ENCODE measurements at places on chromosomes 2 and 18.

DNA sequence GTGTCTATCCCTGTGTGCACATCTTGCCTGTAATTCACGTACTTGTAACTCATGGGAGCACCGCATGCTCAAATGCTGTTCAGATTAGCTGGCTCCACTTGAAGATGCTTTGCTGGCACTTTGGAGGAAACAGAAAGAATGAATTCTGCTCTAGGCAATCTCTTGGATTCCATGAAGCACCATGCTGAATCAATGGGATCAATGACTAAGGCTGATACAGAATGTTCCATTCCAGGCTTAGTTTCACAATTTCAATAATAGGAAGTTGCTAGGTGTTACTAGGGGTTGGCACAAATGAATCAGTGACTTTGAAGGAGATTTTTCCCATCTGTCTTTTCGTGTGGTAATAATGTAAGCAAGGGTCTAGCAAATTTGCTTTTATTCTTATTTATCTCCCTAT is 328.8 kb downstream of the OSR1 start:
- DNase-seq, result no peak

- no peak for DNase-seq
Observed at GRCh38 chr2:71691747-71692441, 238.5 kb downstream of the DYSF start.

DNA sequence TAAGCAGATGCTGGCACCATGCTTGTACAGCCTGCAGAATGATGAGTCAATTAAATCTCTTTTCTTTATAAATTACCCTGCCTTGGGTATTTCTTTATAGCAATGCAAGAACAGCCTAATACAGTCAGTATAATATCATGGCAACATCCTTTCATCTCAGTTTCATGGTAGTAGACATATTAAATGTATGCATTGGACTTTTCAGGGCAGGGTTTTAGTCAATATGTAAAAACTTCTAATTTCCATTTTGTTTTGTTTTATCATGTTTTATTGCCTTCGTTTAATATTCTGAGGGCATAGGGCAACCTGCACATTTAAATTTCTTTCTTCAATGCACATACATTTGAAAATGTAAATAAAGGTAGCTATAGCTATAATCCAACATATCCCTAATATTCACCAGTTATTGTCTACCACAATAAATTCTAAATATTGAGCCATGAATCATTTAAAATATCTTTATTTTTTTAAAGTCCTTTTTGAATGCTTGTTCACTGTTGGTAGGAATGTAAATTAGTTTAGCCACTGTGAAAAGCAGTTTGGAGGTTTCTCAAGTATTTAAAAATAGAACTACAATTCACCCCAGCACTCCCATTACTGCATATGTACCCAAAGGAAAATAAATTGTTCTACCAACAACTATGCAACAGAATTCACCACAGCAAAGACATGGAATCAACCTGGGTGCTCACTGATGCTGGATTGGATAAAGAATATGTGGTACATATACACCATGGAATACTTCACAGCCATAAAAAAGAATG is 41.8 kb upstream of the GRB14 start:
- DNase-seq, result no peak

- DNase-seq, result no peak
Observed at GRCh38 chr2:48600204-48600813, 17.3 kb upstream of the GTF2A1L start.

DNA sequence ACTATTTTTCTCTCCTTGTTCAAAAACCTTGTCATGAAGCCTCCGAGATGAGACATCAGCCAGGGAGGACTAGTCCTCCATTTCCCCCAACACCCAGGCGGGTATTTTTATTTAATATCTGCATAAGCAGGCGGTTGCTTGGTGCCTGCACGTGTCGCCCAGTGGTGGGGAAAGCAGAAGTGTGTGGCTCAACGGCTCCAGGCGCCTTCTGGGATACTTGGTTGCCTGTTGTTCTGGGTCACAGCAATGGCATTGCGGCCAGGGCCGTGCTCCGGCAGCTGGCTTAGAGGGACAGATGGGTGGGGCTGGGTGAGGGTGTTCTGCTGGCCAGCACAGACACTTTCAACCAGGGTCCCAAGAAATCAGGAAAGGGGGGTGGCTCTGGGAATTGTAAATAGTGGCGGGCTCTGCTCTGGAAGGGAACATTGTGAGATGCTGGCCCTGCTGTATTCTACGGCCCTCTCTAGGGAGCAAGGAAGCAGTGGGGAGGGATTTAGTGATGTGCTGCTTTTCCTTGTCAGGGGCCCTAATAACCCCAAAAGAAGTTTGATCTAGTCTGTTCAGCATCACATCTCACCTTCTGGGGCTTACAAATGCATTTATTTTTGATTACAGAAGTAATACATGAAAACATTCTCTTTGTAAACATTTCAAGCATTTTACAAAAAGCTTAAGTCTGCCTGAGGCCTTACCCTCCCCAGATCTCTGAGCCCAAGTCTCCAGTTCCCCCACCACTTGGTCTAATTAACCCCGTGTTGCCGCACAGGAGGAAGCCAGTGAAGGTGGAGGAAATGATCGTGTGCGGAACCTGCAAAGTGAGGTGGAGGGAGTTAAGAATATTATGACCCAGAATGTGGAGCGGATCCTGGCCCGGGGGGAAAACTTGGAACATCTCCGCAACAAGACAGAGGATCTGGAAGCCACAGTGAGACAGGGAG is 1.1 kb downstream of the VAMP8 start:
- no peak for DNase-seq

DNA sequence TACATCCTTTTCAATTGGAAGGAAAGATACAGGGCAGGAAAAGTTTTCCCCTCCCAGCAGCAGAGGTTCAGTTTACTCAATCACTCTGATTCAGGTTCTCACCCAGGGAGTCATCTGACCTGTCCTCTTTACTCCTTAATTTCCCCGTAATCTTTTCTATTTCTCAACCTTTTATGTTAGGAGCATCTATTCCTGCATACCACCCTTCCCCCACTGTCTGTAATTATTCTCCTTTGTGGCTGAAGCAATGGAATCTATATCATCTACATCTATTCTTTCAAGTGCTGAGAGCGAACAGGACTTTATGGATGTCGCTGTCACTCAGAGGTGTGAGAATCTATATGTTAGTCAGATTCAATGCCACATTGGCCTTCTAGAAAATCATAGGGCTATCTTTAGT is 175.2 kb downstream of the NOL4 start:
- DNase-seq, result no peak

DNA sequence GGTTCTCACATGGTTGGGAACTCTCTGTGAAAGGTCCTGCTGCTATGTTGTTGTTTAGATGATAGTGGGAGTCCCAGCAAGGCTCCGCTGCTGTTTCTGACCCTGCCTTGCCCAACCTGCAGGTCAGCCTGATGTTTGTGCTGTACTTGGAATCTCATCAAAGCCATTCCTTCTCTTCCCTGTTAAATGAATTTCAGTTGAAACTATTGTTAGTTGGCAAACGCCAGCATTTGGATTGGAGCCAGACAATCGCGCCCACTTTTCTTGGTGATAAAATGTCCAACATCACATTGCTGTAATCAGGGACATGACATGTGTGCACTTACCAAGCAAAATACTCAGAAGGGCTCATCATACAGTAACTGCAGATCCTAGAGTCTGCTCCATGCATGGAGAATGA is 12.8 kb upstream of the TWSG1 start:
- DNase-seq, result no peak

GRCh38 chr2:206776432-206776831 is 11.0 kb downstream of the FASTKD2 start:
- no peak for DNase-seq

GRCh38 chr2:41827354-41827971 is 220.4 kb upstream of the PKDCC start:
- no peak for DNase-seq

- peak; percentile 18 for DNase-seq
Observed at GRCh38 chr18:23237524-23238151, 102.4 kb downstream of the CABLES1 start.

DNA sequence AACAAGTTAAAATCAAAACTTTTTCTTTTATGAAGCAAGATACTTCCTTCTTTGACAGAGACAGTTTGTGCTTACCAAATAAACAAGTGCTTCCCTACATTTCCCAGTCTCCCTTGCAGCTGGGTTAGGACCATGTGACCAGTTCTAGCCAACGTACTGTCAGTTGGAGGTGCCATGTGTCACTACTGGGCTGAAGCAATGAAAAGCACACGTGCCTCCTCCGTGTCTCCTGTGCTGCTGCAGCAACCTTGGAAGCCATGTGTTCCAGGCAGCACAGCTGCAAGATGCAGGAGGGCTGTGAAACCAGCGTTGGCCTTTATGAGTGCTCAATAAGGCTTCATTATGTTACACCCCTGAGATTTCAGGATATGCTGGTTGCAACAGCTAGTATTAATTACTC is 93.2 kb downstream of the DHRS9 start:
- no peak for DNase-seq

GRCh38 chr2:224449212-224450147 is 47.6 kb upstream of the FAM124B start:
- no peak for DNase-seq

GRCh38 chr2:41595240-41595639 is 452.6 kb upstream of the PKDCC start:
- no peak for DNase-seq

GRCh38 chr2:59969161-59969560 is 584.3 kb downstream of the BCL11A start:
- no peak for DNase-seq
